Cerebellar nuclear complex (tissue), 1 donor: ENCODE measurements at places on chromosomes 7 and 10.

- no peak for DNase-seq
Observed at GRCh38 chr7:46233585-46234329, 312.7 kb upstream of the IGFBP3 start.

DNA sequence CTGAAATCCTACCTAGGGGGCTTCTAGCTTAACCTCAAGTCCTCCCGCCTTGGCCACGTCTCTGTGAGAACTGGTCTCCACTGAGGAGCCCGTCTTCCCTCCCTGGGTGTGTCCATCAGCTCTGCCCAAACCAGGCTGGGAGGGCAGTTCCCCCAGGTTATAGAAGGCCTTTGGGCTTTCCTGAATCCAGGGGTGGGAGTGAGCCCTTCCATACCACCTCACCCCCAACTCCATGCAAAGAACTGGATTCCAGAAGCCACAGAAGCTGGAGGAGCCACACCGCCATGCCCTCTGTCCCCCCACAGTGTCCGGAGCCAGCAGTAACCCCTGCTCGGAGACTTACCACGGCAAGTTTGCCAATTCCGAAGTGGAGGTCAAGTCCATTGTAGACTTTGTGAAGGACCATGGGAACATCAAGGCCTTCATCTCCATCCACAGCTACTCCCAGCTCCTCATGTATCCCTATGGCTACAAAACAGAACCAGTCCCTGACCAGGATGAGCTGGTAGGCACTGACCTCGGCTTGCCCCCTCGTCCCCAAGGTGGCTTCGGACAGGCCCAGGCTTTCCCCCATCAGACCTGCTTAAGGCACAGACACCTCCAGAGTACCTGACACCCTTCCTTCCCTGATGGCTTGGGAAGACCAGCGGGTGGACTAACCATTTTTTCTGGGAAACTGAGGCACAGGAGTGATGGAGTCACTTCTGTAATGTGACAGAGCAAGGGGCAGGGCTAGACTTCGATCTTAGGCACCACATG lies 4.7 kb downstream of the CPA1 start:
- DNase-seq: no peak

DNA sequence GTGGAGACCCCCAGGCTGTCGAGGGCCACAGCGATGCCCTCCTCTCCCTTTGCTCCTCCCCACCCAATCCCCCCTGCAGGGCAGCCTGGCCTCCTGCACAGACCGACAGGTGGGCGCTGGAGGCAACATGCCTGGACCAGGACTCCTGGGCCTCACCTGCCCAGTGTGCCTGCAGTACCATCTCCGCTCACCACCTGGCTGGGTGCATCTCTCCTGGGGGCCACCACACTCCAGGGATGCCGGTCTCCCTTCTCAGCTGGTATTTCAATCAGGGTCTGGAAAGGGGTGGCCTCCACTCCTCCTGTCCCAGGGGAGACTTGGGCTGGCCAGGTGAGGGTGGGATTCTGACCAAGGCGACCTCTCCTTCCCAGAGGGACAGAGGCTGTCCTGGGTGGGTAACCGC lies 17.2 kb upstream of the CFAP46 start:
- no peak for DNase-seq

- DNase-seq: no peak
Observed at GRCh38 chr7:91941450-91941849, 788 bp downstream of the AKAP9 start.

- peak; percentile 16 for DNase-seq
Observed at GRCh38 chr10:80161321-80162083, 29.0 kb downstream of the PLAC9 start.

DNA sequence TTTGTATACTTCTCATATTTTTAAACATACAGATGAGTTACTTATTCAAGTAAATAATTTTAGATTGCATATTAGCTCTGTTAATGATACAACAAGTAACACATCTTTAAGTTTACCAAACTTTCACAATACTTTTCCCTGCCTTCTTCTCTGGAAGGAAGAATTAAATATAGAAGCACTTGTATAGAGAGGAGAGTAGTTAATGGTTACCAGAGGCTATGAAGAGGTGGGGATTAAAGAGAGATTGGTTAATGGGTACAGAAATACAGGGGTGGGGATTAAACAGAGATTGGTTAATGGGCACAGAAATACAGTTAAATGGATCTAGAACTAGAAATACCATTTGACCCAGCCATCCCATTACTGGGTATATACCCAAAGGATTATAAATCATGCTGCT lies 20.0 kb upstream of the UCN3 start:
- DNase-seq: no peak

DNA sequence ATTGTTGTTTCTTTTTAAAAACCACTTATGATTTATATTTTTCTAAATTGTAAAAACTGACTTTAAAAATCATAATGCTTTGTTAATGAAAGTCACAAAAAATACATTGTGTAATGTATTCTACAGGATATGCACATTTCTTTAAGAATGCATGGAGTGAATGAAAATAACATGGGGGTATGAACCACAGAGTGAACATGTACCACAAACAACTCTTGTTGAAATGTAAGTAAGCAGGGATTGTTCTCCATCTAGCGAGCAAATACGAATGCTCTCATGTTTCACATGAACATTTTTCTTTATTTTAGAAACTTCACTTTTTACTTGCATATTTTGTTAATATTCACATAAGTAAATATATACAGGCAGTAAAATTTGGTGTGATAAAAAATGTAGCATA lies 35.6 kb upstream of the LAMB4 start:
- no peak for DNase-seq

- no peak for DNase-seq
Observed at GRCh38 chr7:30285536-30286284, 1.3 kb downstream of the ZNRF2 start.

DNA sequence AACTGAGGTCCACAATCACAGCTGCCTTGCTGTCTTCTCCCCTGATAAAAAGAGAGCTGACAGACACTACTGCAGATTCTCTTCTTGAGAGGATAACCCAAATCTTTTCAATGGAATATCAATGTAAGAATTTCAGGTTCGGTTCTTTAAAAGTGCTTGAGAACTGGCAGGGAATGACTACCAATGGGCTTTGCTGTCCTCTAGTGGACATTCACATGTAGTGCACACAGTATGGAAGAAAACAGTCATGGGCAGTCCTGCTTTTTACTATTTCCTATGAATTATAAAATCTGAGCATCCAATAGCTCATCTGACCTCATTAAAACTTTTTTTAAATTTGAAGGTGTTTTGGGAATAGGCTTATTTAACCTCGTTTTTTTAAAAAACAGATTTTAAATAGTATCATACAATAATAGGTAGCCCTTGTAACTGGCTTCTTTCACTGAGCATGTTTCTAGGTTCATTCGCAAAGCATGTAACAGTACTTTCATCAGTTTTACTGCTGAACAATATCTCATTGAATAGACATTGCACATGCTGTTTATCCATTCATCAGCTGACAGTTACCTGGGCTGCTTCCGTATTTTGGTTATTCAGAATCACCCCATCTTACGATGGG lies 18.3 kb downstream of the FZD9 start:
- DNase-seq: no peak

DNA sequence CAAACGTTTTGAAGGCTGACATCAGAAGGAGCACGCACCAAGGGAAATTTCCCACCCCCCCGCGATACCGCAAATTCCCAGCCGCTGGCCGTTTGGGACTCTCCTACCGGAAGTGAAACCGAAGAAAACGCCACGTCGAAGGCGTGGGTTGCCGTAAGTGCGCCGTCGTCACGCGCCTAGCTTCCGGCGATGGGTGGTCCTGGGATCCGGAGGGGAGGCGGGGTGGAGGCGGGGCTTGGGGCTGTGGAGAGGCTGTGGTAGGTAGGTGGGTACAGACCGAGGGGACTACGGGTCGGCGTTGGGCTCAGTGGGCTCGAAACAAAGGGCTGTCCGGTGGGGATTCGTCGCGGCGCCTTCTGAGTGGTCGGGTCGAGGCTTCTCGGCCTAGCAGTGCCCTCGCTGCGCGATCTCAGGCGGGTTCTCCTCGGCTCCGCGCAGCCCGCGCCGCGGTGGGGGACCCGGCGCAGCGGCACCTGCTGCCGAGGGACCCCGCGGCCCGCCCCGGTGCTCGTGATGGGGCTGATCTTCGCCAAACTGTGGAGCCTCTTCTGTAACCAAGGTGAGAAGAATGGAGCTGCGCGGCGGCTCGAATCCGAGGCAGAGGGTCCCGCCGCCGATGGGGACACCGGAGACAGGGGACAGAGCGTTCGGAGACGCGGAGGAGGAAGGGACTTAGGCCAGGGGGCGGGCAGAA lies at the start of gene ARL5B:
ARL5B (plus strand) TSS at position 307 of the 694 bp plus-strand sequence; CDS start at position 514, 207 bp downstream.
- peak; percentile 60 for DNase-seq

- no peak for DNase-seq
Observed at GRCh38 chr7:66183700-66184099, 21.4 kb upstream of the TPST1 start.

- DNase-seq: no peak
Observed at GRCh38 chr7:2138146-2138765, 94.5 kb downstream of the MAD1L1 start.

DNA sequence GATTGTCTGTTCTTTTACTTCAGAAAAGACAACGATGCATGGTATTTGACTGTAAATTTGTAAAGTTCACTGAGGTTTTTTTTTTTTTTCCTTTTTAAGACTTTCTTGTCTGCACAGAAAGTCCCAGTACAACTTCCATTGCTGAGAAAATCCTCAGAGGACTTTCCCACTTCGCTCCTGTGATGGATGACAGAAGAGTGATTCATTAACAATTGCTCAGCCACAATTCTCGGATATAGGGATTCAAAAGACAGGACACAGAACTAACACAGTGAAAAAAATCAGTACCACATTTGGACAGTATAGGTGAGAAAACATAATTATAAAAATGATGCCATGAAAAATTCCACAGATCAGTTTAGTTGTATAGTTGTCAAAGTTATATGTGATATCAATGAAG lies 48.0 kb downstream of the SEC23IP start:
- no peak for DNase-seq

- DNase-seq: no peak
Observed at GRCh38 chr7:158945519-158945918, 89.2 kb downstream of the DYNC2I1 start.

GRCh38 chr7:157652954-157653826 lies 316.4 kb downstream of the DNAJB6 start:
- DNase-seq: no peak

- DNase-seq: no peak
Observed at GRCh38 chr7:39702133-39702532, 78.8 kb downstream of the RALA start.

- DNase-seq: no peak
Observed at GRCh38 chr10:23457632-23458417, 18.9 kb downstream of the OTUD1 start.

DNA sequence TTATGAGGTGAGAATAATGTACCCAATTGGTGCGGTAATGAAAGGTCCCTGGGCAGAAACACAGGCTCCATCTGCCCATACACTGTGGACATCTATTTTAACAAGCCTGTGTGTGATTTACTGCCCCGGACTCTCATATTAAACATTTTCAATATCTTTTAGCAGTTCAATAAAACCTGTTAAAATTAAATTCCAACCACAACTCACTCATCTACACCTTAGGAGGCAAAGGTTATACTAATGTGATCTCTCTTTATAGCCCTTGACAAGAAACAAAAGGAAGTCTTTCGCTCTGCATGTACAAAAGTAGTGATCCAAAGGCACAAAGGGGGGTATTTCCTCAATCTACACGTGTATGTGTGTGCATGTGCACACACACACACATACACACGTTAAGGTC lies 186.0 kb downstream of the PARD3 start:
- DNase-seq: no peak

DNA sequence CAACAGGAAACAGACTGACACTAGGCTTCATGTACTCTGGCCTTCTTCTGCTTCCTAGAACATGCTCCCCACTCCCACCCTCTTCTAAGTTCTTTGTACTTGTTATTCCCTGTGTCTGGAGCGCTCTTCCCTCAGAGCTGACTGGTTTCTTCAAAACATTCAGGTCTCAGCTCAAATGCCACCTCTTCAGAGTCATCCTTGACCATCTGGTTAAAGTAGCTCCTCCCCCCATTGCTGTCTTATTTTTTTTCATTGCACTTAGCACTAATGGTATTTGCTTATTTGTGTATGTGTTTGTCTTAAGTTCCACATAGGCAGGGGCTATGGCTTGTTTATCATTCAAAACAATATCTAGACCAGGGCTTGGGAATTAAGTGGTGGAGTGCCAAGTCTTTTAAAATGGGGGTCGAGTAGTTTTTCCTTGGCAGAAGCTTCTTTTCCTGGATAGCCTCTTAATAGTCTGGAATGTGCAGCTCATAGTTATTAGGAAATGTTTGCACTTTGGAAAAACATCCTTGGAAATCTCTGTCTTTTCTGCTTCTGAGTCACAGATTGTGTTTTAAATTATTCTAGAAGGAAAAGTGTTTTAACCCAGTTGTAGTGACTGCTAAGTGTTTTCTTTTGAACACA lies 60.0 kb downstream of the RALA start:
- no peak for DNase-seq

GRCh38 chr7:49088017-49088416 lies 163.7 kb downstream of the CDC14C start:
- no peak for DNase-seq

DNA sequence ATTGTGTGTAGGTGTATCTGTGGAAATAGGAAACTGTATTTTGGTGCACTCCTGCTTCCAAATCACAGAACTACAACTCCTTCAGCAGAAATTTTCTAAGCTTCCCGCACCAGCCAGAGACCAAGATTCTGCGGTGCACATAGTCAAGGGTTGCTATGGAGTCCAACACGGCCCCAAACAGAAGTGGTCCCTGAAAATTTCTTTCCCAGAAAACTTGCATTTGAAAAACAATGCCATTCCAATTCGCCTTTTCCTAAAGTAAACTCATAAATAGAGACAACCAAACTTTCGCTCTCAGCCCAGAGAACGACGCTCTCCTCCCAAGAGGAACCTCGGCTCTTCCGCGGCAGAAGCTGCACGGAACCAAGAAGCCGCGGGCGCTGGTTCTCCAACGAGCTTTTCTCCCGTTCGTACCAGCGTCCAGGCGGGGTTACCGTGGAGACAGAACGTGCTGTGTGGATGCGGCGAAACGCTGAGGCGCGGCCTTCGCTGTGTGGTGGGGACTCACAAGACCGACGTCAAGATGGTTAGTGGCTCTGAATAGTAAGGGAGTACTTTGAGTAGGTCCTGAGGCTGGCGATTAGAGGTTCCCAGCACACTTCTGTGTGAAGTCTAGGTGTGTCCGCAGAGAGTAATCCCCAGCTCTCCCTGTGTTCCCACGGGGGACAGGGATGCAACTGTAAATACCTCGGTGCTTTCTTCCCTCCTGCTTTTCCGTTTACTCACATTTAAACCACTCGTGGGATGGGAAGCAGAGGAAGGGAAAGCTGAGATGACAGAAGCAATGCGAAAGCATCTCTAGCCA lies 24.0 kb upstream of the ZC3HAV1 start:
- no peak for DNase-seq

DNA sequence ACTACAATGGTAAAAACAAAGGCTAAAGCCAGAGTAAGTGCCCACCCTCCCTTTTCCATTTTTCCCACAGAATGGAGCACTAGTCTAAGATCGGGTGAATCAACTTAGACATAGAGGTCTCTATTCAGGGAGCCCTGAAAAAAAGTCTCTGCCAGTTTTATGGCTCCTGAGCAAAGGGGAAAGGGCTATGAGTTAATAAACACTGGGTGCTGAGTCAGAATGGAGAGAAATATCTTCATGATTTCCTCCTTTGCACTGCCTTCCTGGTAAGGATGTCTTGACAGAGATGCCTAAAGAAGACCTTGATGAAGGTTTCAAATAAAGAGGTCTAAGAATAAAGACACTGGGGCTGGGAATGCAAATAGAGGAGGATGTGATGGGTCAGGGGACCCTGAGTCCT lies 607.4 kb upstream of the MBL2 start:
- DNase-seq: no peak
